Activated B cell treated with CpG ODN at 0.5 μM for 24 hours (primary cell): ENCODE measurements at places on chromosomes 4 and X. TPM values are rescaled to one million over a fixed set of nuclear protein-coding genes. Genes with fewer than 3 reads are reported as not detected.

Gene MGAT4D
- total RNA-seq: not detected in 2 replicates

DNA sequence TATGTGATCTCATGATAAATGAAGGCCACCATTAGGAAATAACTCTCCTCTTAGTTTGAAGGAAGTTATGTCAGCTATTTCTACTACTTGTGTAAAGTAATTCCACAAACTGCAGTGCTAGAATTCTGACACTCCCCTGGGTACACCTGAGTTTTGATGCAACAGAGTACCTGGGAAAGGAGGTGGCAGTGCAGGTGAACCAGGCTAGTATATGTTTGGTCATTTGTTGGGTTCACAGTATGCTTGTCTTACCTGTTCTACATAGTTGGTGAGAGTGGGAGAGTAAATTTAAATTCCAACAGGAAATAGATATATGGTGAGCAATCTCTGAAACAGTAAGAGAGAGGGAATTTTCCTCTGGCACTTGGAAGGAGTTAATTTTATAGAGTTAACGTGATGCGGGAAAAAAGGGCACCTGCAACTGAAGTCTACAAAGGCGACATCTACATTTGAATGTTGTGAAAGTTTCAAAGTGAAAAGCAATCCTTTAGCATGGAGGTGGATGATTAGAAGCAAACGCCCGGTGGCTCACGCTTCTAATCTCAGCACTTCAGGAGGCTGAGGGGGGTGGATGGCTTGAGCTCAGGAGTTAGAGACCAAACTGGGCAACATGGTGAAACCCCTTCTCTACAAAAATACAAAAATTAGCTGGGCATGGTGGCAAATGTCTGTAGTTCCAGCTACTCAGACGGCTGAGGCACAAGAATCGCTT lies 8.3 kb upstream of the SLC10A6 start:
- H3K27me3 ChIP-seq: no peaks in the 10 kb centered on the region
- DNase-seq: no peak
- no peaks in the 10 kb centered on the region for H3K4me1 ChIP-seq
- no peak overlapping the region for H3K4me3 ChIP-seq
- H3K36me3 ChIP-seq: no peaks in the 10 kb centered on the region
- H3K27ac ChIP-seq: no peak overlapping the region

Gene GLRB
- not detected in 2 replicates for total RNA-seq

DNA sequence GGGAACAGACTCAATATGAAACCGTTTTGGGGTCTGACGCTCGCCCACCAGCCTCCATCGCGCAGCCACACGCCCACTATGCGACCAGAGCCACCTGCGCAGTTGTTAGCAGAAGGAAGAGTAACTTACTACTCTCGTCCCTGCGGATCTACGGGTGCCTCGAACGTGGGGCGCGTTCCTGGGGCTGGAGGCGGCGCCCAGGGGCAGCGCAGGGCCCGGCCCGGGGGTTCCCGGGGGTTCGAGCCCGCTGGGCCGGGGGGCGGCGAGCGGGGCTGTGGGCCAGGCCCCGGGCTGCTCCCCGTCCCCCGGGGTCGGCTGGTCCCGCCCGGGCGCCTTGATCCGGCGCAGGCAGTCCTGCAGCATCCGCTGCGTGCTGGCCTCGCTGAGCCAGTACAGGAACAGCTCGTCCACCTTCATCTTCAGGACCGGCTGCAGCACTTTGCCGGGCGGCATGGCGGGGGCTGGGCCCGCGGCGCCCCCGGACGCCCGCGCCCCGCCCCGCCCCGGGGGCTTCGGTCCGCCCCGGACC lies 404 bp downstream of the PPP2R3B start:
- DNase-seq: no peak
- peak overlapping the region; percentile 59 for H3K4me3 ChIP-seq
- no peak overlapping the region for H3K27ac ChIP-seq
- H3K4me1 ChIP-seq: peaks cover 10% of the 10 kb centered on the region
- H3K36me3 ChIP-seq: peaks cover 7% of the 10 kb centered on the region
